GM03348 (cell line): ENCODE measurements at places on chromosomes 2 and 18.

GRCh38 chr2:219961947-219962498 lies 334.6 kb downstream of the SLC4A3 start:
- DNase-seq, result no peak

GRCh38 chr2:9693646-9694045 lies 62.8 kb upstream of the YWHAQ start:
- DNase-seq, result no peak

GRCh38 chr2:190891372-190891771 lies 10.8 kb downstream of the GLS start:
- no peak for DNase-seq

DNA sequence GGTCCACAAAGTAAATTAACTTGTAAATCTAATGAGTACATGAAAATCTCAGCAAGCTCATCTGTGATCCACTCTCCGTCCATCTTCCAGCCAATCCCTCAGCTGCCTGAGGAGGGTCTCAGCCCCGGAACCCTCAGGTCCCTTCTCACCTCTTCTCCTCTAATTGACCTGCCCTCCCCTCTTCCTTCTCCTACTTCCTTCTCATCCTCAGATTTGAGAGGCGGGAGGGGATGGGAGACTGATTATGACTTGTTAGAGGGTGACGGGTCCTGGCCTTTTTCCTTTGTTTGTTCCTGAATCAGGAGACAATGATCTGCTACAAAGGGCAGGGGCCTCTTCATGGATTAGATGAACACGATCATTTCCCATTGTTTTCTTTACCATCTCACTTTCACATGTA lies 80.1 kb downstream of the CYBRD1 start:
- no peak for DNase-seq

DNA sequence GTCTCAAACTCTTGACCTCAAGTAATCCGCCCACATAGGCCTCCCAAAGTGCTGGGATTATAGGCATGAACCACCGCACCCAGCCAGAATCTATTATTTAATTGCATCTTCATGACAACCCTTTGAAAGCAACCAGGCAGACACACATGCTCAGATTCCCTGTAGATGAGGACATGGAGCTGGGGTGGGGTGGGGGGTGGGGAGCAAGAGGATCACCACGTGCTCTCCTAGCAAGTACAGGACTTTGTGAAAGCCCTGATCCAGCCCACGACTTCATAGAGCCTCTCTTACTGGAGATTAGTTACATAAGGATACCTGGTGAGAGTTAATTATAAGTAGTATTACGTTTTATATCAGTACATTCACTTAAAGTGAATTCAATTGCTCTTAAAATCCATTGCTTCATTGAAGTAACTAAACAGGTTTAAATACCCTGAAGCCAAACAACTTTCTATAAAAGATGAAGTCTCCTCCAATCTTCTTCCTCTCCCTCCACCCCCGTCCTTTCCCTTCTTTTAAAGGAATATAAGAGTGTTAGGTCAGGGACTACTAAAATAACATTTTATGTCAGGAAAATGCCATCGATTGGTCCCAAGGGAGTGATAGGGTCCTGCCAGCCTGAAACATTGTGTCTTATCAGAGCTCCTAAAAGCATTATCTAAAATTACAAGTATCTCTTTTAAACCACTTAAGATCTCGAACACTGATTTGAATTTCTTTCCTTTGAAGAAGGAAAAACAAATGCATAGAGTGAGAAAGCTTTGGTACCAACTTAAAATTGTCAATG lies 123.9 kb downstream of the EPHA4 start:
- DNase-seq, result no peak

- DNase-seq, result peak; percentile 80
Measured at GRCh38 chr2:237904831-237905599, 45.6 kb downstream of the RAMP1 start.

DNA sequence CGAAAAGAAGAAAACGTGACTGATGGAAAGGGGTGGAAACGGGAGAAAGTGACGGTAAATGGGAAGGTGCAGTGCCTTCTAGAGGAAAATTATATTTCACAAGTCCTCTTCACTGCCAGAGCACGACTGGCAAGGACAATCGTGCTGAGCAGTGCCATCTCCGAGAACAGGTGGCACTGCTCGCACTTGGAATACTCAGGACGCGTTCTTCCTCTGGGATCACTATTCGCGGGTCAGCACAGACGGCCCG lies 364 bp downstream of the STAT1 start:
- DNase-seq, result no peak

- no peak for DNase-seq
Measured at GRCh38 chr2:217799563-217800432, 203.0 kb downstream of the TNS1 start.

GRCh38 chr2:45156605-45157004 lies 147.4 kb upstream of the SIX2 start:
- no peak for DNase-seq

DNA sequence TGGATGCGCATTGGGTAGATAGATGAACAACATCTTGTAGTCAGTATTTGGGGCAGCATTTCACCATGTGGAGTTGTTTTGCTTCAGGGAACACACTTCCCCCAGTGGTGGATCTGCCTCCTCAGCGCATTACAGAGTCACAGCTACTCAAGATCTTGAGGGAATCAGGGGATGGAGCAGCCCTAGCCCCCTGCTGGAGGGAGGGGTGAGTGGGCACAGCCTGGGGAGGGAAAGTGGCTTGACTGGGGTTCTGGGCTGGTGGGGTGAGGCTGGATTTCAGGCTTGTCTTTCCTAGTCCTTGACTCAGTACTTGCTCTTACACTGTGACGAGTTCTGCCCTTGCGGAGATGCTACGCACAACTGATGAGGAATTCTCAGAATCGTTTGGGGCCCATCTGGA lies 271.0 kb upstream of the HS6ST1 start:
- DNase-seq, result no peak

DNA sequence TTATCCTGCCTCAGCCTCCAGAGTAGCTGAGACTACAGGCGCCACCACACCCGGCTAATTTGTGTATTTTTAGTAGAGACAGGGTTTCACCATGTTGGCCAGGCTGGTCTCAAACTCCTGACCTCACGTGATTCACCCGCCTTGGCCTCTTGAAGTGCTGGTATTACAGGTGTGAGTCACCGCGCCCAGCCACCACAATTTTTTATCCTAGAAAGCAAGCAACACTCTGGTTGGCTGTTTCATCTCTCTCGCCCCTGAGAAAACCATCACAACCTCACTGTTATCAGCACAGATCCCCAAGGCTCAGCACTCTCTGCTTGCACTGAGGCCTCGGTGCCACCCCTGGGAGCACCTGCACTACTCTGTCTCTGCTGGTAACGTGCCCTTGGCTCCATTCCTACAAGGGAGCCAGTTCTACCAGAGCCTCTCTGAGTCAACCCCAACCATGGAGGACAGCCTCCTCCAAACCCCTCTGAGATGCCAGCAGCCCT lies 134.8 kb upstream of the AGAP1 start:
- no peak for DNase-seq

- DNase-seq, result no peak
Measured at GRCh38 chr2:63486861-63487290, 101.4 kb downstream of the WDPCP start.

DNA sequence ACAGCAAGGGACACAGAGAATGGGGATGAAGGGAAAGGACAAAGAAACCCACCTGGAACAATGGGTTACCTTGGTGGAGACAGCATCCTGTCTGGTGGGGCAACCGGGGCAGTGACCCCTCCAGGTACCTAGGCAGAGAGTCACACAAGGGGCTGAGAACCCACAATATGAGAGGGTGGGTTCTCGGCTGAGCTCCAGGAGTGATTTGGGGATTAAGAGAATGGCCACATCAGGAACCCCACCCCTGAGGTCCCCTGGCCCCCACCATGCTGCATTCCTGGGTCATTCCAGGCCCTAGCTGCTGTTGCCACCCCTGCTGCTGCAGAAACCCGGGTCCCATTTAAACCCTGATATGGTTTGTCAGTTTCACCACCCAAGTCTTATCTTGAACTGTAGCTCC lies 172.3 kb downstream of the RTP5 start:
- DNase-seq, result no peak

DNA sequence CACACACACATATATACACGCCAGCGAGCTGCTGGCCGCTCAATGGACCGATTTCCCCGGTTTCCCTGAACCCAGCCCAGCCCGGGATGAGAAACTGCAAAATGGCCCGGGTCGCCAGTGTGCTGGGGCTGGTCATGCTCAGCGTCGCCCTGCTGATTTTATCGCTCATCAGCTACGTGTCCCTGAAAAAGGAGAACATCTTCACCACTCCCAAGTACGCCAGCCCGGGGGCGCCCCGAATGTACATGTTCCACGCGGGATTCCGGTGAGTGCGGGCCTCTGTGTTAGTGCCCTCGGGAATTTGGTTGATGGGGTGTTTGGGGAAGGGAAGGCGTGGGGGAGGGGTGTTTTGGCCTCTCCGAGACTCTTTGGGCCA lies 392 bp downstream of the ST8SIA3 start:
- no peak for DNase-seq

DNA sequence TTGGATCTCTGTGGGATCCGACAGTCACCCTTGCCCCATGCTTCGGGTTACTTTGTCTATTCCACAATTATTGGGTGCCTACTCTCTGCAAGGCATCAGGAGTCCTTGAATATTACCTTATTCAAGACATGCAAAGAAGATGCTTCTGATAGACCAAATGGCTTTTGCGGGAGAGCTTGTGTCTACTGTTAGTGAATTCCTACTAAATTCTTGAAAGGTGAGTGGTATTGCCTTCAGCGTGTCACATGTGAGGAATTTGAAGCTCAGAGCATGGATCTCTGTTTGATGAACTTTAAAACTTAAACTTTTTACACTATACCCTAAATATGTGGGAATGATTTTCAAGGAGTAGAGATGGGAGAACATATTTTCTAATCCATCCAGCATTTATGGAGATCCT lies 184.4 kb downstream of the LTBP1 start:
- DNase-seq, result peak; percentile 24

DNA sequence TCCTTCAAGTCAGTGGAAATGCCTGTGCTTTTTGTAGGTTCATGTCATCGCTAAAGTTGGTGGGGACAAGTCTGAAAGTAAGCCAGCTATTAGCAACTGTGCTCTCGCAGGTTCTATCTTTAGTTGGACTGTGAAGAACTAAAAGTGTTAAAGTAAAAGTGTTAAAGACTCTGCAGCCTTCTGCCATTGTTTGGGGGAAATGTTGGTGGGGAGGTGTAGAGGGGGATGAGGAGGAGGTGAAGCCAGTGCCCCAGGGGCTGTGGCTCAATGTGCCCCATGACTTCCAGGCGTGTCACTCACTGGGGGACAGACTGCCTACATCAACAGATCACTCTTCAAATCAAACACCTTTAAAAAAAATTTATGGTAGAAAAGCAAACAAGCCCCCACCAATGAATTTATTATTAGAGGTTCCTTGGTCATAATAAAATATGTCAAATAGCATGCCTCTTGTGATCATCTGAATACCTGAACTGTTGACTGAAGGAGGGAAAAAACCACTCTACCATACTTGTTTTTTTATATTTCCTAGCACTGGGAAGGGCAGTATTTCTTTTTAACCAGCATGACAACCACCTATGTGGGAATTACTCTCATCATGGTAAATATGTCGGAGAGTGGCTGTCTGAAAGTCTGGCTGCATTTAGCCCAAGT lies 19.3 kb downstream of the TGFA start:
- no peak for DNase-seq

GRCh38 chr18:76405280-76405679 lies 89.8 kb downstream of the ZNF516 start:
- no peak for DNase-seq

DNA sequence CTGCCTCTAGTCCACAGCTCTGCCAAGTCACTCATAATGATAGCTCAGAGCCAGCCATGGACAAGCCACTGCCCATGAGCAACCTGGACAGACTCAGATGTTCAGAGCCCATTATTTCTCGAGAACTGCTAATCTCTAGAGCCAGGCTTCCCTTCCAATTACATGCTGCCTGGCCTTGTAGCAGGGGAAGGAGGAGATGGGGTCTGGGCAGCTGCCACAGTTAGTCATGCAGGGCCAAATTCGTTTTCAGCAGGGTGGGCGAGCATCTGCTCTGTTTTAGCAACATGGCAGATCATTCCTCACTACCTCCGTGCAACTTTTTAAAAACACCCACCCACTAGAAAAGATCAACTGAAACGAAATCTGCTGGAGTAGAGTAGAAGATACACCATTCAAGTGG lies 141.8 kb downstream of the MYO5B start:
- DNase-seq, result no peak

DNA sequence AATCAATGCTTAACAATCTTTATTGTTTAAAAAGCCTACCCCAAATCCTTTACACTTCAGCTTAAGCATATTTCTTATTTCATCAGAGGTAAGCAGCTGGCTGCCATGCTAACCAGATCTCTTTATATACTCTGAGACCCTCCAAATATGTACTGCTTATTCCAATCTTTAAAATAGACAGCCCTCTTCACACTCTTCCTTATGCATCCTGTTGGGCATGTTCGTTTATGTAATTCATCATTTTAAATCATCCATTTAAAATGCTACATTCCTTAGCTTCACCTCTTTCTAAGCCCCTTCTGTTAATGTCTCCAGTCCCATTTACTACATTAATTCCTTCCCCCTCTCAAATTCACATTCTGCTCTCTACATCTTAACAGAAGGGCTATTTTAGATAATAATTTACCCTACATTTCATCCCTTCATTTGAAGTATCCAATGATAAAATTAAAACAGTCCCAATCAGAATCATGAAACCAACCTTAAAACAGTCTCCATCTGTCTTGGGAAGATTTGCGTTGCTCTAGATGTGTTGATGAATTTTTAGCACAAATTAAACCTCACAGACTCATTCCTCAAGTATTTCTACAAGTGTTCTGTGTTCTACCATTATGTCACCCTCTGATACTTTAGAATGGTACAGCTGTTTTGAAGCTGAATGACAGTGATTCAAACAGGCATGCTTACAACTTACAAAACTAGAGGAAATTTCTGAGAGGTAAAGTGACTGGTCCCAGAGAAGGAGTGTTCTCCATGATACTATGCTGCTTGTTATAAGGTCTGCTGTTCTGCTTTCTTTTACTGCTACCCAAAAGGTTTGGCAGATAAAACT lies 59.1 kb downstream of the ZNF385B start:
- DNase-seq, result no peak

GRCh38 chr2:14494759-14495158 lies 137.8 kb upstream of the LRATD1 start:
- no peak for DNase-seq

DNA sequence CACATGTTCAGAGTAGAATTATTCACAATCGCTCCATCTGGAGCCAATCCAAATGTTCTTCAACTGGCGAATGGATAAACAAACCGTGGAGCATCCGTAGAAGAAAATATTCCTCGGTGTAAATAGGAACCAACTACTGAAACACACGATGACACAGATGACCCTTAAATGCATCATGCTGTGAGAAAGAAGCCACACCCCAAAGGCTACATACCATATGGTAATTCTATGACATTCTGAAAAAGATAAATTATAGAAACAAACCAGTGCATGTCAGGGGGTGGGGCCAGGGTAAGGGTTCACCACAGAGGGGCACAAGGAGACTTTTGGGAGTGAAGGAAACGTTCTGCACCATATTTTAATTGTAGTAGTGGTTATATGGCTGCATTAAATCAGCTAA lies 312.2 kb upstream of the SMIM21 start:
- no peak for DNase-seq
